Activated T-cell treated with anti-CD3 and anti-CD28 coated beads, Interleukin-2, amount 50 U/mL, for 24 hours (primary cell): ENCODE measurements at places on chromosomes 5 and 9.

- no peak overlapping the region for H3K4me3 ChIP-seq
- DNase-seq, result peak; percentile 7
- peaks cover 11% of the 10 kb centered on the region for H3K27me3 ChIP-seq
Observed at GRCh38 chr9:133759146-133759900, 21.2 kb upstream of the SARDH start.

DNA sequence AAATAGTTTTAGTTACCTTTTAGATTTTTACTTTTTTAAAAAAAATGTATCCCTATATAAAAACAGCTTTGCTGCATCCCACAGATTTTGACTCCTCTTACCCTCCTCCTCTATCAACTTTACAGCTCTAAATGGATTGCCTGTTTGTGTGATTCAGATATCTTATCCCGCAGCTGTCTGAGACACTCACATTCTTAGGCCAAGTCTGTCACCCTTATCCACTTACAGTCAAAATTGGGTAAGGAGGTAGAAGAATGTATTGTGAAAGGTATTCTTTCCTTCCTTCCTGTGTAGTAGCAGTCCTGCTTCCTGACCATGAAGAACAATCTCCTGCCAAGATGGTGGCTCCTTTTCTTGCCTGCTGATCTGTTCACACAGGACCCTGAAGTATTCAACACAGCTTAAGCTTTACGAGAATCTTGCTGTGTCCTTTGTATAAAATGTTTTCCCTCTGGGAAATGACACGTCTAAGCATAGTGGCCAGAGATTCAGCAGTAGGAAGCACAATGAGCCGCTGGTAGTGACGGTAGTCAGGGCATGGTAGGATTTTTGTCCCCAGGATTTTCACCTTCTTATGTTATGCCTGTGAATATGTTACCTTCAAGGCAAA is 67.7 kb upstream of the ST8SIA4 start:
- no peaks in the 10 kb centered on the region for H3K4me1 ChIP-seq
- no peaks in the 10 kb centered on the region for H3K27me3 ChIP-seq
- no peak overlapping the region for H3K27ac ChIP-seq
- no peak overlapping the region for H3K4me3 ChIP-seq

- no peak overlapping the region for H3K4me3 ChIP-seq
- H3K36me3 ChIP-seq, result peaks cover 87% of the 10 kb centered on the region
- no peak for DNase-seq
Observed at GRCh38 chr5:172098046-172098445, 90.0 kb downstream of the STK10 start.

DNA sequence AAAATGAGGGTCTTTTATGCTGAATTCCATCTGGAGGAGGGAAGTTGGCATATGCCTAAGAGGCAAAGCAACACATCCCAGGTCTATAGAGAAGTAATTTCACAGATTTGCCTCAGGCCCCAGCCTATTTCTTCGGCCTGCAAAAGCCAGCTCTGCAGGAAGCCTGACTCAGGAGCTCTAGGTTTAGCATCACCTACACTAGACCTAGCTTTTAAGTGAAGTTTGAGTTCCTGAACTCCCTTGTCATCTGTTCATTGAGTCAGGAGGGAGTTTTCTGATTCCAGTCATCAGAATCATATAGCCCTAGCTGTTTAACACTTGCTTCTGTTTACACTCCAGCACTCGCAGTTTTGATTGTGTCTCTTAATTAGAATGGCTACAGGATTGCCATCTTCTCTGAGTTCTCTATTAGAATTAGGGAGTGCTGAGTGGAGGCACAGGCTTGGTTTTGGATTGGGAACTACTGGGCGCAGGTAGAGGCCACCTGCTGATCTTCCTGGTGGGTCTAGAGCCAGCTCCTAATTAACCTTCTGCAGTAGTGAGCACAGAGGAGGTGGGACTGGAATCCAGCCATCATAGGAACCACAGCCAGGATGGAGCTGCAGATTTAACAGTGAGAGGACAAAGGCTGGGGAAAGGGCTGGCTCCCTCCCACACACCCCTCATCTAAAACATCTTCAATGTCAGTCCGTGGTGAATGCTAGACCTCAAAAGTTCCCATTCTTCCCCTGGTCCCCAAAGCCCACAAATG is 179.5 kb downstream of the TRIO start:
- H3K36me3 ChIP-seq, result no peaks in the 10 kb centered on the region
- no peaks in the 10 kb centered on the region for H3K27me3 ChIP-seq
- no peak overlapping the region for H3K4me3 ChIP-seq
- DNase-seq, result no peak
- no peaks in the 10 kb centered on the region for H3K4me1 ChIP-seq

- no peak for DNase-seq
- H3K27ac ChIP-seq, result no peak overlapping the region
- no peaks in the 10 kb centered on the region for H3K27me3 ChIP-seq
Observed at GRCh38 chr5:83363111-83363885, 108.2 kb upstream of the VCAN start.

GRCh38 chr5:135120951-135121350 is 86.9 kb upstream of the PITX1 start:
- no peak overlapping the region for H3K4me3 ChIP-seq
- no peaks in the 10 kb centered on the region for H3K4me1 ChIP-seq
- H3K27me3 ChIP-seq, result no peaks in the 10 kb centered on the region
- no peaks in the 10 kb centered on the region for H3K36me3 ChIP-seq

DNA sequence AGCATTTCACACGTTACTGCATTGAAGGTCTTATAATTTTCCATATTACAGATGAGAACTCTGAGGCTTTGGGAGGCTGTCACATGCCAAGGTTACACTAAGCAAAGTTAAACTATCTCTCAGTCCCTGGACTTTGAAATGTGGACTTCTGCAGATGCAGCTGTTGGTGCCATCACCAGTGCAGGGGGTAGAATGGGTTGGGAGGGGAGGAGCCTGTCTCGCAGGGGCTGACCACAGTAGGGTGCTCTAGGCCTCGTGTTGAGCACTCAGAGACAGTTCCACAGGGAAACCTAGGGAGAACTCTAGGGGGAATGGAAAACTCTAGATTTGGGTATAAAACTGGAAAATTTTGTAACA is 220.9 kb downstream of the MAPKAP1 start:
- no peak overlapping the region for H3K27ac ChIP-seq
- no peaks in the 10 kb centered on the region for H3K27me3 ChIP-seq
- H3K4me1 ChIP-seq, result no peaks in the 10 kb centered on the region
- H3K36me3 ChIP-seq, result peaks cover 37% of the 10 kb centered on the region
- H3K4me3 ChIP-seq, result no peak overlapping the region

- no peaks in the 10 kb centered on the region for H3K4me1 ChIP-seq
- no peak overlapping the region for H3K27ac ChIP-seq
- H3K4me3 ChIP-seq, result no peak overlapping the region
- peaks cover 4% of the 10 kb centered on the region for H3K27me3 ChIP-seq
Observed at GRCh38 chr9:116927726-116928125, 240.6 kb downstream of the TRIM32 start.

DNA sequence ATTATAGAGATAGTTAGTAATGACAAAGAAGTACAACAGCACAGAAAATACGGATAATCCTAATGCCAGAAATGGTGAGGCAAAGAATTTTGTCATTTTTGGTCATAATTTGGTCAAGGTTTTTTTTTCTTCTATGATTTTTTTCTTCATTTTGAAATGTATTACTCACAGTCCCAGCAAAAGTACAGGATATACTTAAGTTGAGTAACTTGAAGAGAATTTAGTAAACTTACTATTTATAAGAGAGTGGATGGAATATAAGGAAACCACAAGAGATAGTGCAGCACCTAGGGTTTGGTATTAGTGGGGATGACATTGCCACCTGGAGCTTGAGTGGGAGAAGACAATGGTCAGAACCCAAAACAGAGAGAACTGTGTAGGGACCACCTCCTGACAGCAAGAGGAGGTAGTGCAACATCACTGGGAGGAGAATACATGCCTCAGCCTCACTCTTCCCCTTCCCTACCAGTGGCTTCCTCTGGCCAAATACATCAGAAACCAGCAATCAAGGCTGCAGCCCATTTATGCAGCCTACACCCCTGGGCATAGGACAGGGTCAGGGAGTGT is 434.5 kb upstream of the TRPC7 start:
- H3K4me3 ChIP-seq, result no peak overlapping the region
- no peaks in the 10 kb centered on the region for H3K36me3 ChIP-seq
- DNase-seq, result no peak
- H3K4me1 ChIP-seq, result no peaks in the 10 kb centered on the region
- H3K27ac ChIP-seq, result no peak overlapping the region

GRCh38 chr5:174421408-174421805 is 303.0 kb upstream of the MSX2 start:
- H3K27ac ChIP-seq, result no peak overlapping the region
- peaks cover 14% of the 10 kb centered on the region for H3K4me1 ChIP-seq
- peaks cover 31% of the 10 kb centered on the region for H3K27me3 ChIP-seq
- H3K4me3 ChIP-seq, result no peak overlapping the region

DNA sequence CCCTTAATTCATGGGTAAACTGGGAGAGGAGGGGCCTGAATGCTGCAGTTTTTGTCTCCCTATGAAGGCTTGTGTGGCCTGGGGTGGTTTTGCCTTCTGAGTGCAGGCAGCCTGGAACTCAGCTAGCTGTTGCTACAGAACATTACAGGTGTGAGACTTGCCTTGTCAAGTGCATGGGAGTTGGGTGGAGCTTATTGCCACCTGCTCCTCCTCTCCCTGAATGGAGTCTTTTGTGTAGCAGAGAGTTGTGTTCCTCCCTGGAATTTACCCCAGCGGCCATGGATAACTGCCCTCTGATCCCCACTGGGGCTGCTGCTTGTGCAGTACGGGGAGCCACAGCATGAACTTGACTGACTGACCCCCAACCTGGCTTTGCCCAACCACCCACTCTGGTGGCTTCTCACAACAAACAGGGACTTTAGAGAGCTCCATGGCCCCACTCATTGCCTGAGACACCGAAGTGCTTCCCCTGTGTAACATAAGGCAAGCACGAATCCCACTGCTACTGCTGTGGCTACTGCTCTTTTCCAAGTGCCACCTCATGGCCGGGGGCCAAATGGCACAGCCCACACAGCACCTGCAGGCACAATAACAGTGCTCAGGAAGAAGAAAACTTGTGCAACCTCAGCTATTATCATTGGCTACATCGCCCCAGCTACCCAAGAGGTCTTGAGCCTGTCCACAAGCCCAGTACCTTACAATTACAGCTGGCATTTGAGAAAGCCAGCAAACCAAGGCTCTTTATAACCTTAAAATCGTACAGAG is 942.9 kb downstream of the CDH18 start:
- no peaks in the 10 kb centered on the region for H3K4me1 ChIP-seq
- no peak overlapping the region for H3K27ac ChIP-seq
- H3K36me3 ChIP-seq, result no peaks in the 10 kb centered on the region
- no peaks in the 10 kb centered on the region for H3K27me3 ChIP-seq

DNA sequence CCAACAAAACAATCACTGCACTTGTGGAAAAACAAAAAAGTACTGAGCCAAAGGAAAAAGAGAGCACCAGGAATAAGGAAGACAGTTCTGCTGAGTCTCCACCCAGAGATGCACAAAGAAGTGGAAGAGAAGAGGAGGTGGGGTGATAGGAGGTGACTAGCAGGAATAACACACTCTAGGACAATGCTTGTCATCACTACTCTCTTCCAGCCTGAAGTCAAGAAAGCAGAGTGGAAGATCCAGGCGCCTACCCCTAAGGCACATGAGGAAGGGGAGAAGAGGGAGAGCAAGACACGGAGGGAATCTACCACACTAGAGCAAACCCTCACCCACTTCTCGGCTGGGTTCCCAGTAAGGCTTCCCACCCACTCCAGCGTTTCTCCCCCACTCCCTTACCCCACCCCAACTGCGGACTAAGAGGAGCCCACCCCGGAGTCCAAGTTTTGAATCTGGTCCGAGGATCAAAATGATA is 1.7 kb downstream of the SLIT3 start:
- peaks cover 14% of the 10 kb centered on the region for H3K4me1 ChIP-seq
- no peak overlapping the region for H3K27ac ChIP-seq

DNA sequence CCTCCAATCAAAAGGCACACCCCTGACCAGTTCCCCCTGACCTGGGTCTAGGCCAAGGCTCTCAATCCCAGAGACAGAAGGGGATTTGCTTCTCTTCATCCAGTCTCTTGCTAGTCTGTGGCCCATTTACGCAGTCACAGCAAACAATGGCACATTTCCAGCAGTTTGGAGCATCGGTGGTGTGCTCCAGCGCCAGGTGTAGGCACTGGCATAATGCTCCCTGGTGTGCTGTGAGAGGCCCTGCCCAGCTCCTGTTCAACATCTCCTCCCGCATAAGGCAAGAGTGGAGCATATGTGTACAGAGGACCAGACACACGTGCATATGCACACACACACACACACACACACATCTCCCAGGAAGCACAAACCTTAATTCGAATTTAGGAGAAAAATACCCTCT is 79.5 kb upstream of the ERCC6L2 start:
- no peak overlapping the region for H3K4me3 ChIP-seq
- H3K4me1 ChIP-seq, result peaks cover 4% of the 10 kb centered on the region
- no peaks in the 10 kb centered on the region for H3K36me3 ChIP-seq
- no peak for DNase-seq
- no peak overlapping the region for H3K27ac ChIP-seq

- H3K4me1 ChIP-seq, result peaks cover 8% of the 10 kb centered on the region
- no peaks in the 10 kb centered on the region for H3K36me3 ChIP-seq
- H3K4me3 ChIP-seq, result no peak overlapping the region
- DNase-seq, result no peak
- no peak overlapping the region for H3K27ac ChIP-seq
Observed at GRCh38 chr5:74616236-74617146, 24.0 kb downstream of the ENC1 start.

DNA sequence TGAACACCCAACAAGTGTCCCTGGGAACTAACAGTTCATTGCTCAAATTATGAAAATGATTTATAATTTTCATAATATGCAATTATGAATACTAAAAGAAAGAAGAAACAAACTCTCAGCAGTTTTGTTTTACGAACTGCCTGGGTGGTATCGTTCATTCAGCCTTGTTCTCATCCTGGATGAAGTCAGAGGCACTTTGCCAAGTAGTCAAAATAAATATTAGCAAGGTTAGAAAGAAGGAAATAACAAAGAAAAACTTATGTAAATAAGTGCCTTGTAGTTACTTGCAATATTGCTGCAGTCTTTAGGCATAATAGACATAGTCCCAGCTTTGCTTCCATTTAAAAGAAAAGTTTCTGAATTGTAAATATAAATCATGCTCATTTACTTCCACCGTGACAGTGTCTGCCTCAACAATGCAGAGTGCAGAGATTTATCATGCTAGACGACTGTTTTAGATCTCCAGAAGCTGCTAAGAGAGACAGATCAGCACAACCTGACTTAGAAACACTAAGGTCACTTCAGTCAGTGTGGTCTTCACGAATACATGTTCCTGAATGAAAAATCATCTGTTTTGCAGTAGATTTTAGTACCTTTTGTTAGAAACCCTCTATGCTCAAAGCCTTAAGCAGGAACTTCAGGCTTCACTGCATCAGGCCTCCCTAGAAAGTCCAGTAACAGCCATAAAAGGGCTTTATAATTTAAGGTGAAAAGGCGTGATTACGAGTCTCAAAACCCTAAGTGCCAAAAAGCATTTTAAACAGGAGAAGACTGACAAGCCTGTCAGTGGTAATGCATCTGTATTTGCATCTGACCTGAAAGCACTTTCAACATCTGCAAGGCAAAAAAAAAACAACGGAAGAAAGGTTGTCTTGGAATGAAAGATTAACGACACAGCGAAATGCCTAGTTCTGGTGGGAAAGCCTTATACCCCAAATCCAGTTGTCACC is 92.1 kb downstream of the TMEM167A start:
- peaks cover 4% of the 10 kb centered on the region for H3K27me3 ChIP-seq
- H3K4me3 ChIP-seq, result no peak overlapping the region
- no peak for DNase-seq
- H3K36me3 ChIP-seq, result no peaks in the 10 kb centered on the region

- DNase-seq, result no peak
- no peaks in the 10 kb centered on the region for H3K4me1 ChIP-seq
- peaks cover 62% of the 10 kb centered on the region for H3K36me3 ChIP-seq
- no peaks in the 10 kb centered on the region for H3K27me3 ChIP-seq
Observed at GRCh38 chr5:1063661-1064382, 48.0 kb downstream of the SLC12A7 start.

GRCh38 chr5:60403343-60404006 is 296.5 kb downstream of the DEPDC1B start:
- no peak for DNase-seq
- no peaks in the 10 kb centered on the region for H3K27me3 ChIP-seq
- H3K4me1 ChIP-seq, result no peaks in the 10 kb centered on the region
